ENCODE measurements at places on chromosomes 5 and 9.

DNA sequence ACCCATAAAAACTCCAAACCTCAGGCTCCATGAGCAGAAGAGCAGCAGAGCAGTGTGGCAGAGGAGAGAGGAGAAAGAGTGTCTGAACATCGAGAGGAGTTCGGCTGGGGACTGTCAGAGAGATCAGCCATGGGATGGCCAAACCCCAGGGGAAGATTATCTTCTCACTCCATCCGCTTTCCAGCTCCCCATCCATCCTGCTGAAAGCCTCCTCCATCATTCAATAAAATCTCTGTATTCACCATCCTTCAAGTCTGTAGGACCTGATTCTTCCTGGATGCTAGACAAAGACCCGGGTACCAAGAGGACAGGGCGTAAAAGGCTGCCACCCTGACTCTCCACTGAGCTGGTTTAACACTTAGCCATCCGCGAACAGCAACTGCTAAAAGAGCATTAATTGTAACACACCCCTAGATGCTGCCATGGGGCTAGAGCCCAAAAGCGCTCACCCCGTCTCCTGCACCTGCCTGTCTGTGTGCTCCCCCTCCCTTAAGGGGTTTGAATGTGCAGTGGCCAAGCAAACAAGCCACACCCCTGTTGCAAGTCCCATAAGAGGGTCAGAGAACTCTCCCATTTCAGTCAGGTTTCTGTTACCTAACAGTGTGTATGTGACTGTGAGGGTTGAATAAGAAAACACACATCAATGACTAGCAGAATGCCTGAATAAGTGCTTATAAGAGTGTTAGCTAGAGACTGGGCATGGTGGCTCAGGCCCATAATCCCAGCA is 13.9 kb upstream of the SELENOP start:
- no peak for DNase-seq

- DNase-seq = no peak
Measured at GRCh38 chr5:35384658-35385057, 154.4 kb upstream of the PRLR start.

DNA sequence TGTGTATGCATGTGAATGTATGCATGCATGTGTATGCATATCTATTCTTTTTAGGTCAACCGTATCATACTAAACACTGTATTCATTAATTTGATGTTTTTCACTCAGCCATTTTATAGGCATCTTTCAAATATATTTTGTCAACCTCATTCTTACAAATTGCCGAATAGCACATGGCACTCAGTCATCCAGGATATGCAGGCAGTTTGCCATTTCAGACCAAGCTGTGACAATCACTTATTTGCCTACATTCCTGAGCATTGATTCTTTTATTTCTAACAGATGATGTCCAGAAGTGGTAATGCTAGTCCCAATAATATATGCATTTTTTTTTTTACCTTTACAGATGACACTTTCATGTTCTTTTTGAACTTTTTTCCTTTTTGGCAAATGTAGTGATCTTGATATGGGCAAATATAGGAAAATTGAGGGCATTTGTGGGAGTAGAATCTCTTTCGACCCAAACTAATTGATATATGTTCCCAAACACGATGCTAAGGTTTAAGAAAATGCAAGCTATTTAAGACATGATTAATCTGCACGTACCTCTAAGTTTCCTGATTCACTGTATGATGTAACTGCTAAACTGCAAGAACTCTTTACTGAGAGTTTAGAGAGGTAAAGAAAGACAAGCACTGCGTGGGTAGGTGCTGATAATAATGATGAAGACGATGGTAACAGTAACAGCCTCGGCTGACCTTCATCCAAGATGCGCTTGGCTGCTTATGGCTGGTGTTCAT is 153.9 kb upstream of the DAP start:
- DNase-seq = no peak

- DNase-seq = no peak
Measured at GRCh38 chr5:14217587-14217986, 74.4 kb downstream of the TRIO start.

GRCh38 chr5:76207120-76207519 is 123.9 kb downstream of the SV2C start:
- DNase-seq = no peak
